ENCODE measurements at places on chromosomes 3 and 15. TPM values are rescaled to one million over a fixed set of nuclear protein-coding genes. Genes with fewer than 3 reads are reported as not detected.

DNA sequence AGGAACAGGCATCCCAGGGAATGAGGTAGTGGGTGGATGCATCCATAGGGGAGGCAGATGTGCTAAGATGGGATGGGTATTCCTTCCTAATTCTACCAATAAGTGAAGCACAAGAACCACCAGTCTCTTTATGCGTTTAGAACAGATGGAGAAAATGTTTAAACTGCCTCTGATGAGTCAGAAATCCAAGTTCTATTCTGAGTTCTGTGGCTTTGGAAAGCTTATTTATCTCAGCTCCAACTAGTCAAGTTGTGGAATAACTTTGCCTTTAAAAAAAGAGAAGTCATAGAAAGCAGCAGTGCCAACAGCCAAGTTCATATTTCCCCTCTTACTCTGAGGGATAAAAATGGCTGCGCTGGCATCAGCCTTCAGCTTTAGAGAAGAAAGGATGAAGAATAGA lies 761.7 kb downstream of the IGSF11 start:
- DNase-seq, result no peak

Gene CPLX3
- total RNA-seq, result 0.67 TPM

GRCh38 chr3:149850787-149851584 lies 38.0 kb downstream of the RNF13 start:
- DNase-seq, result no peak

GRCh38 chr3:27312044-27312668 lies 57.0 kb downstream of the NEK10 start:
- DNase-seq, result no peak

DNA sequence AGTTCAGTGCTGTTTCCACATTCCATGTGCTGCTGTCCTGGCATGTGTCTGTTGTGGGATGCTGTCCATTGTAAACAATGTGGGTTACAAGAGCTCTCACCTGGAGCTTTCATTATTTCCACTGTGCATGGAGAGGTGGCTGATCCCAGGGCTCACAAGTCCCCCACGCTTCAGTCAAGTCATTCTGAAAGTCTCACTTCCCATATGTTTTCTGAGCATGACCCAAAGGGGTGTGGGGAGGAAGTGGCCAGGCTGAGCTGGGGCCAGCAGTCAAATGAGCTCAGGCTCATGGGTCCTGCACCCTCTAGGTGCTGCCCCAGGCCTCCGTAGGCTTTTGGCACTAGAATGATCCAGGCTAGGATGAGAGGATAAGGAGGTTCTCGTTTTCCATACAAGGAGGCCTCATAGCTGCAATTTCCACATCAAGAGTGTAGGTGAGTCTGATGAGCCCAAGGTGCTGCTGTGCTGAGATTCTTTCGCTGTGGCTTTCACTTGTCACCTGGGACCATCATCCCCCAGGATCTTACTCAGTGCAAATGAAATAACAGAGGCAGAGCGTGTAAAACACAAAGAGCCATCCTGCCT lies 22.0 kb downstream of the STARD5 start:
- DNase-seq, result no peak

Gene IQCF5
- not detected for total RNA-seq

- peak; percentile 19 for DNase-seq
Measured at GRCh38 chr15:42034628-42035434, 14.0 kb upstream of the PLA2G4E start.

Gene KIF15
- total RNA-seq, result 0.30 TPM

DNA sequence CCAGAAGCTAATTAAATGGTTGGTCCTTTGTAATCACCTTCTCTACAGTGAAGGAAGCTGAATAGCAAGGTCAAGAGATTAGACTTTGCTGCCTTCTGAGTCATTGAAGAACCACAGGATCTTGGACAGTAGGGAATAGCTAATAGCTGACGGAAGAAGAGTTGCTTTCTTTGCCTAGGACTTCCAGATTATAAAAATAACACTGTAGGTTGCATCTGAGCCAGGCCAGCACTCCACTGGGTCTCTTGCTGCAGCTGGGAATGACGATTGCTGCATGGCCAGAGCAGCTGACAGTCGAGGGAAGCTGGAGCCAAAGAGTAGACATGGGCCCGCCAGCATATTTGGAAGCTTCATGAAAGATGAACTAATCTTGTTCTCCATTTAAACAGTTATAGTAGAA lies 81.5 kb upstream of the KCNMB2 start:
- peak; percentile 82 for DNase-seq
